ENCODE measurements at places on chromosomes 7 and 10.

DNA sequence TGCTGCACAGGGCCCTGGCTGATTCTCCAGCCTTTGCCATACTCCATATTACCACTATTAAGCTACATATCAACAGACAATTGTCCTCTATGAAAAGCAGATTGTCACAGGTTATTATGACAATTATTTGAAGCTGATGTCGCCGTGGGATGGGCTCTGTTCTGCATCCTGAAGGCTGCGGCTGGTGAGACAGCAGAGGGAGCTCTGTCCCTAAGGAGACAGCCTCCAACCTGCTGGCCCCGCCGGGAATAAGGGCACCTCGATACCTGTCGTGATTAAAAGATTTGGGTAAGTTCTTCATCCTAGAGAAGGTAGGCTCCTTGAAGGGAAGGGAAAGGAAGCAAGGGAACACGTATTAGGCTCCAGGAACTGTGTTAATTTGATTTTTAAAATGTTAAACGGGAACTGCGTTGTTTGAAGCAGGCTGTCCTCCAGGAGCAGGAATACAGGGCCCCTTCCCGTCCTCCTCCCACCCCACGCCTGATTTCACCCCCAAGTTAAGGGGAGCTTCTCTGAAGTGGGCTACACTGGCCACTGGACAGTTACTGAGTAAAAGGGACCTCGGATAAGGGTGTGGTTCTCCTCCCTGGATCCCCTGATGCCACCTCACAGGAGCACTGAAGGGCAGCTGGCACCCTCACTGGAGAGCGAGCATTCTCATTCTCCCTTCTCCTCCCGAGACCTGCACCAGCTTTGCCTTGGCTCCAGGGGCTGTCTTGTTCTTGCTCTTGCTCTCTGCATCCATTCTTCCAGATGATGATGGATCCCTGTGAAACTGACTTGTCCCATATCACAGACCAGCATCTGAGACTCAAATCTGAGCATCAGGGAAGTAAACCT, 11.8 kb upstream of the TIAL1 start:
- DNase-seq: peak; percentile 7

- DNase-seq: no peak
These were observed 23.9 kb downstream of the HERPUD2 start for GRCh38 chr7:35670856-35671569.

GRCh38 chr7:106597014-106597413, 63.9 kb downstream of the CCDC71L start:
- DNase-seq: no peak

DNA sequence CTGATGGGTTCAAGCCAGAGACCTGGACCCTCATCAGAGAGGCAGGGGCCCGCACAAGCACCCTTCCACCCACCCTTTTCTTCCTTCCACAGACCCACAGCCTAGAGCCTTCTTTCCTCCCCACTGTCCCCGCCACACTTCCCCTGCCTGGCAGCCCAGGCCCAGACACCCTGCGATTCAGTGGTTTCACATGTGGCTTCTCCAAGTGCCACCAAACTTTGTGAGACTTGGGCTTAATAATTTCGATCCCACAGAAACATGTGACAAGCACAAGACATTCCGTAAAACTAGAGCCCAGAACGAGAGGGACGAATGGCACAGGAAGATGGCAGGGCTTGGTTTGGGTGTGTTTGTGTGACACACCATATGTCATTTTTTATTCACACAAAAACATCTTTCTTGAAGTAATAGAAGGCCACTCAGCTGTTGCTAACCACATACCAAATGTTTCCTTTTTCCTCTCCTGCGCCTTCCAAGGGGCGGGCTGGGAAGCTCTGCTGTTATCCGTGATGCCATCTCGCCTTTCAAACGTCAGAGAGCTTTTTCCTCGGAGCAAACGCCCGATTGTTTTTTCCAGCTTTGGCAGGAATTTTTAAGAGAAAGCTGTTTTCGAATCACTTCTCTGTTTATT, 162.9 kb downstream of the GRK5 start:
- DNase-seq: no peak

DNA sequence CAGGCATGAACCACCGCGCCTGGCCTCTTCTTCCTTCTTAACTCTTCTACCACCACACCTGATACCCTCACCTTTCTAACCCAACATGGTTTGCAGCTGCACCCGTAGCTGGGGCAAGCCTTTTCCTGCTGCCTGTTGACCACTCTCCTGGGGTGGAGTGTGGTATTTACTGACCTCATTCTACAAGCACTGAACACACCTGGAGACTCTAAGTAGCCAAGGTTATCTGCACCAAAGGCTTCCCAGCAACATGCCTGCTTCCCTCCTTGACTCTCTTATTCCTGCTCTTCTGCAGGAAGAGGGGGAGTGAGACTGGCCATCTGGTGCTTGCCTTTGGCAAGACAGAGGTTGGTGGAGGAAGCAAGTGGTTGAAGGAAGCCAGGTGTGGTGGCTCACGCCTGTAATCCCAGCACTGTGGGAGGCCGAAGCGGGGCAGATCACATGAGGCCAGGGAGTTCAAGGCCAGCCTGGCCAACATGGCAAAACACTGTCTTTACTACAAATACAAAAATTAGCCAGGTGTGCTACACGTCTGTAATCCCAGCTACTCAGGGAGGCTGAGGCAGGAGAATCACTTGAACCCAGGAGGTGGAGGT, 10.1 kb downstream of the ACTR1A start:
- DNase-seq: no peak

- no peak for DNase-seq
These were observed 251.6 kb downstream of the GATA3 start for GRCh38 chr10:8305876-8306652.

DNA sequence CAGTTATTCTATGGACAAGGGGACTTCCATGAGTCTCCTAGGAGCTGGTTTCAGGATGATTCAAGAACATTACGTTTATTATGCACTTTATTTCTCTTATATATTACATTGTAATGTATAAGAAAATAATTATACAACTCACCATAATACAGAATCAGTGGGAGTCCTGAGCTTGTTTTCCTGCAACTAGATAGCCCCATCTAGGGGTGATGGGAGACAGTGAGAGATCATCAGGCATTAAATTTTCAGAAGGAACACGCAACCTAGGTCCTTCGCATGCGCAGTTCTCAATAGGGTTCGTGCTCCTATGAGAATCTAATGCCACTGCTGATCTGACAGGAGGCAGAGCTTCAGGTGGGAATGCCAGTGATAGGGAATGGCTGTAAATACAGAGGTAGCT, 137.9 kb downstream of the ANKRD30A start:
- no peak for DNase-seq

GRCh38 chr10:21020545-21020944, 123.4 kb upstream of the NEBL start:
- no peak for DNase-seq

Data from amygdala (tissue), 56 donors.